ENCODE measurements at places on chromosomes 3 and 15. TPM values are rescaled to one million over a fixed set of nuclear protein-coding genes. Genes with fewer than 3 reads are reported as not detected.

GRCh38 chr15:60972301-60972700, 256.8 kb downstream of the RORA start:
- no peaks in the 10 kb centered on the region for H3K4me1 ChIP-seq
- no peak overlapping the region for H3K4me3 ChIP-seq
- no peak overlapping the region for H3K27ac ChIP-seq
- H3K36me3 ChIP-seq = no peaks in the 10 kb centered on the region
- H3K27me3 ChIP-seq = no peaks in the 10 kb centered on the region

DNA sequence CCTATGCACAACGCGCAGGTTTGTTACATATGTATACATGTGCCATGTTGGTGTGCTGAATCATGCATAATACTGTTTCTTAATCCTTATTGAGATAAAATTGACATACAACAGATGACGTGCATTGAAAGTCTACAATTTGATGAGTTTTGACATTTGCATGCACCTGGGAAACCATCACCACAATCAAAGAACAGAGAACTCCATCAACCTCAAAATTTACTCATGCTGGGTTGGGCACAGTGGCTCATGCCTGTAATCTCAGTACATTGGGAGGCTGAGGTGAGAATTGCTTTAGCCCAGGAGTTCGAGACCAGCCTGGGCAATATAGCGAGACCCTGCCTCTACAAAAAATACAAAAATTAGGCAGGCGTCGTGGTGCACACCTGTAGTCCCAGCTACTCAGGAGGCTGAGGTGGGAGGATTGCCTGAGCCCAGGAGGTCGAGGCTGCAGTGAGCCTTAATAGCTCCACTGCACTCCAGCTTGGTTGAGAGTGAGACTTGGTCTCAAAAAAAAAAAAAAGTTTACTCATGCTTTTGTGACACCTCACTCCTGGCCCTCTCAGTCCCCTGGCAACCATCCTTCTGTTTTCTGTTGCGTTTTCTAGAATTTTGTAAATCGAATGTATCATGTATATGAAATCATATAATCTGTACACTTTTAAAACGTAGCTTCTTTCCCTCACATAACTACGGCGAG, 56.6 kb downstream of the BHLHE40 start:
- no peak overlapping the region for H3K27ac ChIP-seq
- no peaks in the 10 kb centered on the region for H3K36me3 ChIP-seq
- H3K4me1 ChIP-seq = peaks cover 4% of the 10 kb centered on the region
- no peaks in the 10 kb centered on the region for H3K27me3 ChIP-seq

DNA sequence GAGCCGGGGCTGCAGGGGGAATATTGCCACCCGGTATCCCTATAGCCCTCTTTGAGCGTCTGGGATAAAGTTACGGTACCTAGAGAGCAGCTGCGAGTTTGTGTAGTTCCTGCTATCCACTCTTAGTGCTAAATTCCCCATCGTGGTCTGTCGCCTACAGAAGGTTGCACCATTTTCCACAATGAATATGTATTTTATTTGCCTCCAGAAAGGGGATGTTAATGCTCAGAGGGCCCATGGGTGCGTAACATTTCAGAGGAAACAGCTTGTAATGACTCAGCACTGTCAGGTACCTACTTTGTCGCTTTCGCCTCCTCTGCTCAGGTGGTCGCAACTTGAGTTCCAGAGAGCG, 1.1 kb downstream of the SLCO3A1 start:
- no peak overlapping the region for H3K27ac ChIP-seq
- no peak overlapping the region for H3K4me3 ChIP-seq
- H3K27me3 ChIP-seq = no peaks in the 10 kb centered on the region

DNA sequence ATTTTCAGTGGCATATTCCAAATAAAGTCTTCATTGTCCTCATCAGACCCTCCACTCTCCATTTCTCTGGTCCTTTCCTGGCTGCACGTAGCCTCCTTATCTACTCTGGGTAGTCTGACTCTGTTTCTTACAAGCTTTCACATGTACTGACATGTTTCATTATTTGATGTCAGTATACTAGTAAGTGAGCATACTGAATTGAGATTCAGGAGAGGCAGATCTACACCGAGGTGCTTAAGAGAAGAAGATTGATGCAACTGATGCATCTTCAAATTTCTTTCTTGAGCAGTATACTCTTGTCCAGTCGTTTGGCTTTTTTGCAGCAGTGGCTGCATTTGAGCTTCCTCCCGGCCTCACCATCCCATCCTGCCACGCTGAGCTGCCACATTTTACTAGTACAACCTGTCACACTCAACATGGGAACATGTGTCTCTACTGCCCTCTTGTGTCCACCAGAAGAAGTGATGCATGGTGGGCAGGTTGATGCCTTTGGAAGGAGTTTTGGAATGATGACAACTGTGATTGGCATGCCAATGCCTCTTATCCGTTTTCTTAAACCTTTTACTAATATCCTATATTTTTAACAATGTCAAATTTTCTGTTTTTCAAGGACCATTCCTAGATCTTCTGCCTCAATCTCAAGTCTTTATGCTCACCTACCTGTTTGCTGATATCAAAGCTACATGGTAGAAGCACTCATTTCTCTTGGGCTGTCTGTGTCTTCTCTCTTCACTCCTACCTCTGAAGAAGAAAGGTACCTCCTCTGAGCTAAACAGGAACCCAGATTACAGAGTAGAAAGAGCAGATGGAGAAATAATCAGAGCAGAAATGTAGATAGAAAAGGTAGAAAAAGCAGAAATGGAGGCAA, 38.7 kb downstream of the GUCA1C start:
- no peak overlapping the region for H3K4me3 ChIP-seq
- no peaks in the 10 kb centered on the region for H3K27me3 ChIP-seq
- no peaks in the 10 kb centered on the region for H3K4me1 ChIP-seq
- no peak overlapping the region for H3K27ac ChIP-seq
- H3K36me3 ChIP-seq = no peaks in the 10 kb centered on the region
- peak; percentile 37 for DNase-seq

GRCh38 chr15:95556225-95556624, 774.3 kb upstream of the NR2F2 start:
- no peaks in the 10 kb centered on the region for H3K4me1 ChIP-seq
- H3K36me3 ChIP-seq = no peaks in the 10 kb centered on the region
- no peak overlapping the region for H3K27ac ChIP-seq
- DNase-seq = no peak

DNA sequence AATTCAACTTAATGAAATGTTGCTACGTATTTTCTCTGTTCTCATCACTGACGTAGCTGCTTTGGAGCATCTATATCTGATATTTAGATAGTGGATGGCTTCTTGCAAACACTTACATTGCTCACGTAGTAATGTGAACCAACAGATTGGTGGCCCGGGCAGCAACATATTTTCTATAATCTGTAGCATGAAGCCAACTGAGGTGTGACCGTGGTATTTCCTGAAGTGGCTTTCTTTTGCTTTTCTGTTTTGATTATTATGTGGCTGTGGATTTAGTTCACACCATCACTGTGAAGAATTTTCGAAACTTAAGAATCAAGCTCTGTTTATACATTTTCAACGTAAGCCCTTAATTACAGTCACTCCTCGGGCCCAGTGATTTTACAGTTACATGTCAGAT, 288.5 kb downstream of the LPP start:
- H3K4me1 ChIP-seq = peaks cover 6% of the 10 kb centered on the region
- no peak overlapping the region for H3K27ac ChIP-seq
- H3K36me3 ChIP-seq = no peaks in the 10 kb centered on the region
- H3K27me3 ChIP-seq = no peaks in the 10 kb centered on the region
- no peak for DNase-seq
- H3K4me3 ChIP-seq = no peak overlapping the region

DNA sequence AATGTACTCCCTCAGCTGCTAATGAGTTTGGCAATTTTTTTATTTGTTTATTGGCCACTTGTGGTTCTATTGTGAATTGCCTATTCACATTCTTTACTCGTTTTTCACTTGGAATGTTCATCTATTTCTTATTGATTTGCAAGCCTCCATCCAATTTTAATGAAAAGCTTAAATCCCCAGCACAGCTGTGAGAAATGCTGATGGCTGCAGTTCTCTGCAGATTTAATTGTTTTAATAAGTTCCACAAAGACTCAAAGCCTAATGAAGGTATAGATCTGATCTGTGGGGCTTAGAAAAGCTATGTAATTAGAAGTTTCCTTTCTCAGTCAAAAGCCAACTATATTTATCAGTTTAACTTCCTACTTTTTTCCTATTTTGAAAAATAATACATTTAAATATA, 41.5 kb downstream of the LYZL4 start:
- H3K36me3 ChIP-seq = no peaks in the 10 kb centered on the region
- H3K4me1 ChIP-seq = peaks cover 4% of the 10 kb centered on the region
- DNase-seq = no peak

GRCh38 chr3:13647298-13648059, 98.6 kb downstream of the FBLN2 start:
- H3K36me3 ChIP-seq = no peaks in the 10 kb centered on the region
- no peaks in the 10 kb centered on the region for H3K4me1 ChIP-seq
- H3K27ac ChIP-seq = no peak overlapping the region
- no peak overlapping the region for H3K4me3 ChIP-seq

GRCh38 chr15:83830381-83830780, 176.5 kb downstream of the ADAMTSL3 start:
- H3K27ac ChIP-seq = no peak overlapping the region
- no peaks in the 10 kb centered on the region for H3K27me3 ChIP-seq
- H3K4me1 ChIP-seq = no peaks in the 10 kb centered on the region

DNA sequence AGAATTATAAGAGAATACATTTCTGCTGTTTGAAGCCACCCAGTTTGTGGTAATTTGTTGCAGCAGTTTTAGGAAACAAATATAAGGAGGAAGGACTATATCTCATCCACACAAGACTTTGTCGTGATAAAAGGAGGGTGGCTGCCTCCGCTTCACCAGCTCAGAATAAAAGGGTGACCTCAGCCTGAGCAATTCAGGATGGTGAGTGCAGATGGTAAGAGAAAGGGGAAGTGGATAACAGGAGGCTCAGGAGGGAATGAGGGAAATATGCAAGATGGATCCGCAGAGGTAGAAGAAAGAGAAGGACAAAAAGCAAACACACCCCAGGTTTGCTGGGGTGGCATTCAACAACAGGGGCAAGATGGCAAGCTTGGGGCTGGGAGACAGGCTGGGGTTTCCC, 108.1 kb upstream of the TNFAIP8L3 start:
- no peak for DNase-seq
- no peak overlapping the region for H3K27ac ChIP-seq
- no peaks in the 10 kb centered on the region for H3K36me3 ChIP-seq
- H3K4me3 ChIP-seq = no peak overlapping the region
- no peaks in the 10 kb centered on the region for H3K4me1 ChIP-seq
- no peaks in the 10 kb centered on the region for H3K27me3 ChIP-seq

GRCh38 chr3:16254916-16255315, 9.8 kb downstream of the DPH3 start:
- H3K4me3 ChIP-seq = no peak overlapping the region
- no peak for DNase-seq
- H3K36me3 ChIP-seq = no peaks in the 10 kb centered on the region
- H3K4me1 ChIP-seq = no peaks in the 10 kb centered on the region
- no peaks in the 10 kb centered on the region for H3K27me3 ChIP-seq

- no peaks in the 10 kb centered on the region for H3K27me3 ChIP-seq
- no peak overlapping the region for H3K27ac ChIP-seq
- no peaks in the 10 kb centered on the region for H3K36me3 ChIP-seq
- no peak overlapping the region for H3K4me3 ChIP-seq
- H3K4me1 ChIP-seq = no peaks in the 10 kb centered on the region
Observed at GRCh38 chr15:95715906-95716656, 614.4 kb upstream of the NR2F2 start.

- H3K27me3 ChIP-seq = no peaks in the 10 kb centered on the region
- H3K36me3 ChIP-seq = no peaks in the 10 kb centered on the region
- H3K4me3 ChIP-seq = no peak overlapping the region
- peaks cover 9% of the 10 kb centered on the region for H3K4me1 ChIP-seq
Observed at GRCh38 chr15:91696981-91697380, 156.5 kb upstream of the SLCO3A1 start.

GRCh38 chr3:108202080-108202479, 20.1 kb downstream of the IFT57 start:
- H3K4me1 ChIP-seq = no peaks in the 10 kb centered on the region
- peak; percentile 4 for DNase-seq
- H3K27me3 ChIP-seq = no peaks in the 10 kb centered on the region
- H3K4me3 ChIP-seq = no peak overlapping the region
- no peak overlapping the region for H3K27ac ChIP-seq

- no peaks in the 10 kb centered on the region for H3K27me3 ChIP-seq
- no peaks in the 10 kb centered on the region for H3K4me1 ChIP-seq
- no peak overlapping the region for H3K4me3 ChIP-seq
Observed at GRCh38 chr15:37618353-37618752, 316.1 kb upstream of the TMCO5A start.

- H3K4me1 ChIP-seq = no peaks in the 10 kb centered on the region
- H3K4me3 ChIP-seq = no peak overlapping the region
- H3K36me3 ChIP-seq = no peaks in the 10 kb centered on the region
- DNase-seq = no peak
- H3K27ac ChIP-seq = no peak overlapping the region
Observed at GRCh38 chr3:107612664-107613084, 89.9 kb downstream of the BBX start.

DNA sequence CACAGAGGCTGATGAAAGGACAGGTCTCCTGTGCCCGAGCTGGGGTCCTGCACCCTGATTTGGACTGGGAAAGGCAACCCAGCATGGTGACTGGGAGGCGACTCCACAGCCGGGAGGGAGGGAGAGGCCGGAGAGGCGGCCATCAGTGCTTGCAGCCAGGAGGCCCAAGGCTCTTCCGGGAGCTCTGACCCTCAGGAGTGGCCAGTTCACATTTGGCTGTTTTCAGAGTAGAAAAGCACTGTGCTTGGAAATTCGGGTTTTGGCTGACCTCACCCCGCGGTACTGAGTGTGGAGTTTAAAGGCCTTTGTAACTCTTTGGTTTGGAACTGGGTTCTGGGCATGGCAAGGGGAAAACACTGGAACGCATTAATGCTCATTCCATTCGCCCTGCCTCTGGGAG, 31.9 kb downstream of the SMAD6 start:
- no peak overlapping the region for H3K4me3 ChIP-seq
- H3K27ac ChIP-seq = no peak overlapping the region
- H3K27me3 ChIP-seq = no peaks in the 10 kb centered on the region
- peak; percentile 64 for DNase-seq
- H3K36me3 ChIP-seq = no peaks in the 10 kb centered on the region
- H3K4me1 ChIP-seq = no peaks in the 10 kb centered on the region

DNA sequence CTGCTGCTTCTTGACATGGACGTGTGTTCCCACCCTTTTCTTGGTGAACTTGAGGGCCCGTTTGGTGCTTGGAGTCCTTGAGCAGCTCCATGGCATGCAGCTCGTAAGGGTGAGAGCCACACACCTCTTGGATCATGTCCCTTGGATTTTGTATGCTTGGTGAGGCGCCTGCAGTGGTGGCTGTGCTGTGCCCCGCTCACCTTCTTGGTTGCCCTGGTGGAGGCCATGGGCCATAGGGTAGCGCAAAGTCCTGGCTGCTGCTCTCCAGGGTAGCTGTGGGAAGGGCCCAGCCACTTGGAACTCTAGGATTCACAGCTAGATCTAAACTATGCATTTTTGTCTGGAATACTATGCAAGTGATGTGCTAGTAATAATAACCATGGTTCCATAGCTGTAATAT, 26.7 kb upstream of the DPPA4 start:
- H3K4me1 ChIP-seq = no peaks in the 10 kb centered on the region
- H3K36me3 ChIP-seq = no peaks in the 10 kb centered on the region
- no peak overlapping the region for H3K4me3 ChIP-seq
- no peak overlapping the region for H3K27ac ChIP-seq
- DNase-seq = no peak
- H3K27me3 ChIP-seq = no peaks in the 10 kb centered on the region

The HIGD2B gene
- not detected for total RNA-seq

The HYAL1 gene
- total RNA-seq = 38.1 TPM

The KBTBD13 gene
- not detected for total RNA-seq

The CDHR4 gene
- total RNA-seq = 0.25 TPM

The CYP8B1 gene
- total RNA-seq = not detected

The DNASE1L3 gene
- 42.9 TPM for total RNA-seq
